ENCODE measurements at places on chromosomes 1 and 21. TPM values are rescaled to one million over a fixed set of nuclear protein-coding genes. Genes with fewer than 3 reads are reported as not detected.

Gene CELA2A
- not detected for total RNA-seq

DNA sequence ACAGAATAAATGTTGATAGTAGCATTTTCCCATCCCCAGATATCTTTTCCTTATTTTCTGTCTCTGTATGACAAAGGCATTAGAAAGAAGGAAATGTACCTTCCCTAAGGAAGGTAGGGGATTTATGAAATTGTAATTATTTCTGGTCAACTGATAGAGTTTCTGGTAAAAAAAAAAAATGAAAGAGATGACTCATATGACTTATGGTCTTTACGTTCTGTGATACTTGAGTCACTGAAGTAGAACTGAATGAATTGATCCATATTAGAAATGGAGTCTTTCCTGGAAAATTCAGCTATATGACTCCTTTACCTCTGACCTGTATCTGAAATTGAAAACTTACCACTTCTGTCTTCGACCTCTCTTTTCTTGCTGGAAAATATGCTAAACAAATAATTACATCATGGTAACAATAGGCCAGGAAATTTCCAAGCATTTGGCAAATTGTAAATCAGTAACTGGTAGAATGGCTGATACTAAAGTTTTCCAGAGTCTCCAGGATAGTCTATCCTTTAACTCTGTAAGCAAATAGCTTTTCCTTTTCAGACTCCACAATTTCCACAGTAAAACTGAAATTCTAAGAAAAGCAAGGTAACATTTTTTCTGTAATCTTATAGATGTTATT lies 364.3 kb upstream of the PTBP2 start:
- DNase-seq: no peak

DNA sequence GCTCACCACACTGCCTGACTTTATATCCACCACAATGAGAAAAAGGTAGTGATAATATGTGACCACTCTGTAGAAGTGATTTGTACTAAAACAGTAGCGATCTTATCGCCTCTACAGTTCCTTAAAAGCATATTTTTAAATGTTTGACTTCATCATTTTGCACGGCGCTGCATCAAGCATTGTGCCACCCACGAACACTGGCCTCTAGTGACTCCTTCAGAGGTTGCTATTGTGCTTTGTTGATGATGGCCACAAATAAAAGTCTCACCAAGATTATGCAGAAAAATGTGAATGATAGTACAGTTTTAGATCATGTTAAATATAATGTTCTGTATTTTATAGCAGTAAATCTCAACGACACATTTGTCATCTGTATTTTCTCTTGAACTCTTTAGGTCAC lies 186.5 kb upstream of the NCAM2 start:
- DNase-seq: no peak

- DNase-seq: peak; percentile 41
Measured at GRCh38 chr1:153277852-153278251, 18.4 kb downstream of the LORICRIN start.

GRCh38 chr1:157231846-157232525 lies 93.8 kb upstream of the ETV3 start:
- no peak for DNase-seq

GRCh38 chr1:248825136-248825535 lies 579 bp downstream of the SH3BP5L start:
- DNase-seq: no peak

DNA sequence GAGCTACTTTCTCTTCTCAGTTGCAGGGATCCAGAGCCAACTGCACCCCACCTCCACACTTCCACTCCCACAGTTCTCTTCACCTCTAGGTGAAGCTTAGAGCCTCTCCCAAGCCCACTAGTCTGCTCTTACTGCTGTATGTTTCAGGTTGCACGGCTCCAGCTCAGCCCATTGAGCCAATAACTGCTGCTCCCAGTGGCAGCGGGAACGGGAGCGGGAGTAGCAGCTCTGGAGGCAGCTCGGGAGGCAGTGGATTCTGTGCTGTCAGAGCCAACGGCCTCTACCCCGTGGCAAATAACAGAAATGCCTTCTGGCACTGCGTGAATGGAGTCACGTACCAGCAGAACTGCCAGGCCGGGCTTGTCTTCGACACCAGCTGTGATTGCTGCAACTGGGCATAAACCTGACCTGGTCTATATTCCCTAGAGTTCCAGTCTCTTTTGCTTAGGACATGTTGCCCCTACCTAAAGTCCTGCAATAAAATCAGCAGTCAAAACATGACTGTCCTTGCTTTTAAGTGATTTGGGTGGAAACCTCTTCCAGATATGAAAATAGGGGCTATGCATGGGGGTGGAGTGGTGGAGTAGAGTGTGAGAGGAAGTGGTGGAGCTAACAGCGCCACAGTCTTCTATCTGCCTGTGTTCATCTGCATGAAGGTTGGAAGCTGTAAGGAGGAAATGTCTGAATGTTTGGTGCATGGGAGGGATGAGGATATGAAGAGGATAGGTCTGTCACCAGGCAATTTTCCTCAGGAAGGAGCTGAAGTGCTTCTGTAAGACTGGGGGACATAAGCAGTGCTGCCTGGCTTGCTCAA lies 29.6 kb downstream of the CHIA start:
- no peak for DNase-seq

DNA sequence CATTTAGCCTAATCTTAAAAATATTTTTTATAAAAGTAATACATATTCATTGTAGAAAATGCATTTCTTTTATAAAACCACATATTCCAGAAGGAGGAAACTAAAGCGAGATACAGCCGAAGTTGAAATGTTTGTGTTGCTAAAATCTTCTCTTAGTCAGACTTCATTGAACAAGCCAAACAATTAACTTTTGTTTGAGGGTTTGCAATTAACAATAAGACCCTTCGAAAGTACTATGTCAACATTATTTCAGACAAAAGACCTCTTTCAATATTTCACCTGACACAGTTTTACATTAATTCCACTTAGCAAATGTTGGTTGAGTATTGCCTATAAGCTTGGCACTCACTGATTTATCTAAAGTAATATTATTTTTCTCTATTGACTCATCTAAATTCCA lies 354.0 kb upstream of the ADAMTS5 start:
- no peak for DNase-seq

GRCh38 chr1:243598433-243598832 lies 251.6 kb downstream of the AKT3 start:
- DNase-seq: peak; percentile 26

DNA sequence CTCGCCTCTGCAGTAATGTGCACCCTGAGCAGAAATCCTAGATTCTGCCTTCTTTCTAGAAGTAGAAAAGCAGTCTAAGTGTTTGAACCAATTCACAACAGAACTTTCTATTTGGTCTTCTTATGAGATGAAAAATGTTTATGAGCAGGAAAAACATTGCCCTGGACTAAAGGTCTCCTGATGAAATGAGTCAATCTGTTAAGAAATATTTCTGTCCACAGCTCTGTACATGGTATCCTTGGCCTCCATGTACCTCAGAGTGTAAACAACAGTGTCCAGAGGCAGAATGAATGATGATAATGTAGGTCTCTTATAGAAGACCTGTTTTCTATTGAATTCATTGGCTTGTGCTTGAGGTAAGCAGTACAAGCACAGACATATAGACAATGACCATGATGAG lies 6.2 kb upstream of the APCS start:
- DNase-seq: no peak

- DNase-seq: no peak
Measured at GRCh38 chr1:113861641-113862040, 9.9 kb downstream of the PTPN22 start.

Gene SYTL1
- 39.6 TPM for total RNA-seq

GRCh38 chr1:219544163-219544846 lies 68.6 kb downstream of the ZC3H11B start:
- no peak for DNase-seq

Gene CLEC20A
- not detected for total RNA-seq

DNA sequence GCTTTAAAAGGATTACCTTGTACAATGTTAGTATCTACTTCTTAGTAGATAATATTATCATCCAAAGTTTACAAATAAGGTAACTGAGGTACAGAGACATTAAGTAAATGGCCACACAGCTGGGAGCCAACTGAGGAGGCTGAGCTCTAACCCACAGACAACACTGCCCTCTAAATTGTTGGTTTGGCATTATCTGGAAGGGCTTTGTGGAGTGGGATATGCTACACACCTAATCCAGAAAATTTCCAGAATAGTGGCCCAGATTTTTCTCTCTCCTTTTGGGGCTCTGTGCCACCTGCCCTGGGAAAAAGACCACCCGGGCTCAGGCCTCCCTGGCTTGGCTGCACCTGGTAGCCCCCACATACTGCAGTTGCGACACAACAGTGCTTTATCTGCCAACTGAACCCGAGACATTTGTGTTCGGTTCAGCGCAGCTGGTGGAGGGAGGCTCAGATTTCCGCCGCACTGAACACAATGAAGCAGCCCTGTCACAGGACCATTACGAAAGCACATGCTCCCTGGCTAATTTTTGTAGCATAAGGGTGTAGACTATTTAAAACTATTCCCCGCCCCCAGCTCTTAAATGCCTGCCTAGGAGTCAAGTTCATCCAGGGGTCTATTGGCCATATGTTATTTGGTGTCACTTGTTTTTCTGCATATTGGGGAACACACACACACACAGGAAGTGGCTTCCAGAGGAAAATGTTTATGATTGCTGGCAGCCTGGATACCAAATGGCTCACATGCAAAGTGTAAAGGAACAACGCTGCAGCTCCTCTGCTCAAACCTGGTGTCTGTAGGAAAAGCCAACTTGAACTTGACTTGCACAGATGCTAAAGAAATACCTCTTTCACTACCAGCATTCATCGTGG lies 92.3 kb upstream of the ESRRG start:
- DNase-seq: no peak

GRCh38 chr1:222777977-222778376 lies 36.9 kb upstream of the DISP1 start:
- DNase-seq: no peak

DNA sequence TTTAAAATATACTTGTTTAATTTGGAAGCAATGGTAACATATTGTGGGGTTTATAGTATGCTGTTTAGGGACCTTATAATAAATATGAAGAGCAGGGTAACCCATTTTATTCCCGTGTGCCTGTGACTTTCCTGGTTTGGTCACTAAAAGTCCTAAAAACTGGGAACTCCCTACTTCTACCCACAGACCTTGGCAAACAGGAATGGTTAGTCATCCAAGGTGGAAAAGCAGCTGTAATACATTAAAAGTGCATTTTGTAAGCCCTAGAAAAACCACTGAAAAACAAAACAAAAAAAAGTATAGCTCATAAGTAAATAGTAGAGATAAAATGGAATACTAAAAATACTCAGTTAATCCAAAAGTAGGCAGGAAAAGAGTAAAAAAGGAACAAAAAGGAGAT lies 538.9 kb downstream of the LMO4 start:
- DNase-seq: no peak

Gene DISC1
- 2.0 TPM for total RNA-seq

- no peak for DNase-seq
Measured at GRCh38 chr1:225427235-225428067, at the start of gene LBR. Gene LBR, minus strand, starts transcription at chr1:225428038. Its CDS starts 3,963 bp downstream, at chr1:225424075.

DNA sequence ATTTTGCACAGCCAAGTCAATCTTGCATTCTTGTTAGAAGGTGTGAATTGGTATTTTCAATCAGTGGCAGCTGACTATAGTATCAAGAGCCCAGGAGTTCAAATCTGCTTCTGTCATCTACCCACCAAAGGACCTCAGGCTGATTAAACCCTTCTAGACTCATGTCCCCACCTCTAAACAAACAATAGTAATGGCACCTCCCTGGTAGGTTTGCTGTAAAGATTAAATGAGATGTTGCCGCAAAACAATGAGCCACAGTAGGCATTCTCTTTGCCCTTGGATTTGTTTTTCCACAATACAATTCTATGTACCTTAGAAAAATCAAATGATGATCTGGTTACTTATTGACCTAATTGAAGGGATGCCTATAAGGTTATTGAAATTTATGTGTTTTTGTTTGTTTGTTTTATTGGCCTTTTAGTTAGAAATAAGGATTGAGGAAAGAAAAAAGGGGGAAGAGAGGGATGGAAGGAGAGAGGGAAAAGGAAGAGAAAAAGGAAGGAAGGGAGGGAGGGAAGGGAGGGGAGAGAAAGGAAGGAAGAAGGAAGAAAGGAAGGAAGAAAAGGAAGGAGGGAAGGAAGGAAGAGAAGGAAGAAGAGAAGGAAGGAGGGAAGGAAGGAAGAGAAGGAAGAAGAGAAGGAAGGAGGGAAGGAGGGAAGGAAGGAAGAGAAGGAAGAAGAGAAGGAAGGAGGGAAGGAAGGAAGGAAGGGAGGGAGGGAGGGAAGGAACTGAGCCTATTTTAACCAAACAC lies 110.7 kb downstream of the ETS2 start:
- no peak for DNase-seq

DNA sequence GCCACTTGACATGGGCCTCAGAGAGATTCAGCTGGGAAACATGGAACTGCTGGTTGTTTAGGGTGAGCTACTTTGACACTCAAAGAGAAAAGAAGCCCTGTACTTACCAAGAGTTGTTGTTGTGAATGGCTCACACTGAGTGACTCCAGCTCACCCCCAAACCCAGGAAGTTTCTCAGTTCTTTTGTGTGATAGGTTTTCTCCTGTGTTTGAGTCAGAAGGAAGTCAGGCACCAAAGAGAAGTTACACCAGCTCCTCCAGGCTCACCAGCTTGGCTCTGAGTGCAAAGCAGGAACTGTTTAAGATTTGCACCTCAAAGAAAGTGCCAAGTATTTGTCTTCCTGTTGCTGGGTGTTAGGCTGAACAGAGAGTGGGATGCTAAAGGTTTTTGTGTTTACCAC lies 111.2 kb upstream of the PROX1 start:
- no peak for DNase-seq

DNA sequence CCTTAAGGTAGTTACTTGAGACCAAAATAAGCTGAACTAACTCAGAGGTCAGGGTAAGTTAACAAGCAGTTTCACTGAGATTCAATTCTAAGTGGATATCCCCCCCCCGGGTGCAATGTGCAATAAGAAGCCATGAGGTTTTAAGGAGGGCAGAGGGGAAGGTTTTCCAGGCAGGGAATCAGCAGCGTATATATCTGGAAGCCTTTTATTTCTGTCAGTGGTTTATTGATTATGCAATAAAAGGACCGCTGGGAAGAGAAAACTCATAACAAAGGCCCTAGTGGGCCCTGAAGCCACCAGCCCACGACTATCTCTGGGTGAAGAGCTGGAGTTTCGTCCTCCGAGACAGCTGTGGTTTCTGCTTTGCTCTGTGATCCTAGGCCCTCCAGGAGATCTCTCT lies 53.1 kb upstream of the CTPS1 start:
- no peak for DNase-seq

Gene RYR2
- total RNA-seq: not detected

Gene FOXD3
- not detected for total RNA-seq

Gene CENPF
- total RNA-seq: 70.6 TPM

Gene LCE6A
- not detected for total RNA-seq

GRCh38 chr1:51877434-51878307 lies 856 bp downstream of the NRDC start:
- DNase-seq: peak; percentile 24

- no peak for DNase-seq
Measured at GRCh38 chr1:206797534-206798383, 25.5 kb upstream of the IL10 start.

DNA sequence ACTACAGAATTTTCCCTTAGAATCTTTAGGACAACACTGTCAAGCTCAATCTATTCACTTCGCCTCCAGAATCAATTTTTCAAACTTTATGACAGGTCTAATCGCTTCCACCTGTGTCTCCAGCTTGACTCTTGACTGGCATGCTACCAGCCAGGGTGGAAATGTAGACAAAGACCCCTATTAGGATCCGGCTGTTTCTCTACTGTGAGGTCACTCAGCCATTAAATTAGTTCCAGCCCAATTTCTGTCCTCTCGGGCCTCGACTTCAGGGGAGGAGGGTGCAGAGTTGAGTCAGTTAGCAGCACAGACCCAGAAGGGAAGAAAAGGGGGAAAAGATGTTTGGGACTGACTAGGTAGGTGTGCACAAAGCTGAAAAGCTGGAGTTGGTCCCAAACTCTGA lies 78.5 kb downstream of the HLCS start:
- no peak for DNase-seq

GRCh38 chr21:44279354-44280260 lies 6.1 kb upstream of the AIRE start:
- no peak for DNase-seq
